ENCODE measurements at places on chromosomes 7 and 10.

DNA sequence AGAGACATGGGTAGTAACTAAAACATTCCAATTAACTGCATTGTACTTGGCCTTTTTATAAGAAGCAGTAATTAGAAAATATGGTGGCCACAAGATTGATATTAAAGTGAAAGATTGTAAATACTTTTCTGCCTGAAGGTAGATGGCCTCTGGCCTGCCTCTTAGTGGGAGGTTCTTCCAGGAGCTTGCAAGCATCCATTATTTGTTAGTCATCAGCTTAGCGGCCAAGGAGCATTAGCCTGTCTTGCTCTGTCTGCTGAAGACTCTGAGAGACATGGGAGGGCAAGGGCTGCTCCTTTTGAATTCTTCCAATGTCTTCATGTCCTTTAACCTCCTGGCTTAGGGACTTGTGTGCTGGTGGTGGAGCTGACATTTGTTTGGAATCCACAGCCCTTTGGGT, 80.4 kb downstream of the TCF7L2 start:
- no peak for DNase-seq

- DNase-seq = no peak
Observed at GRCh38 chr10:55098452-55098851, 297.4 kb upstream of the PCDH15 start.

DNA sequence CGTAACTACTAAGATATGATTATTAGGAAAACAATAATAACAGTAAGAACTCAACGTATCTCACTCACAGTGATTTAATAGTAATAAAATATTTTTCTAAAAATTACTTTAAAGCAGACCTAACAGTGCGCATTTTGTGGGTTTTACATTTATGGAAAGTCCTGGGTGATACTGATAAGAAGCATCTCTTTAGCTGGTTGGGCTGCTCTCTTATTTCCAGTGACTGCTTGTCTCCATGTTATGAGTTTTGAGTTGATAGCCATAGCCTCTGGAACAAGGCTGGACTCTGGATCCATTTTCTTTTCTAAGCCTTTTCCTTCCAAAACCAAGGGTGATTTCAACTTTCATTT, 29.5 kb upstream of the INHBA start:
- DNase-seq = no peak

GRCh38 chr10:97532935-97533671, 34.4 kb downstream of the UBTD1 start:
- DNase-seq = no peak

- DNase-seq = no peak
Observed at GRCh38 chr7:42227541-42227935, 9.5 kb downstream of the GLI3 start.

- DNase-seq = no peak
Observed at GRCh38 chr7:147081117-147081516, 964.5 kb downstream of the CNTNAP2 start.

- no peak for DNase-seq
Observed at GRCh38 chr10:22742678-22743077, 28.3 kb upstream of the PIP4K2A start.

- DNase-seq = no peak
Observed at GRCh38 chr10:43774234-43774769, 125.6 kb upstream of the ZNF32 start.

- no peak for DNase-seq
Observed at GRCh38 chr7:41492603-41493002, 210.3 kb downstream of the INHBA start.

DNA sequence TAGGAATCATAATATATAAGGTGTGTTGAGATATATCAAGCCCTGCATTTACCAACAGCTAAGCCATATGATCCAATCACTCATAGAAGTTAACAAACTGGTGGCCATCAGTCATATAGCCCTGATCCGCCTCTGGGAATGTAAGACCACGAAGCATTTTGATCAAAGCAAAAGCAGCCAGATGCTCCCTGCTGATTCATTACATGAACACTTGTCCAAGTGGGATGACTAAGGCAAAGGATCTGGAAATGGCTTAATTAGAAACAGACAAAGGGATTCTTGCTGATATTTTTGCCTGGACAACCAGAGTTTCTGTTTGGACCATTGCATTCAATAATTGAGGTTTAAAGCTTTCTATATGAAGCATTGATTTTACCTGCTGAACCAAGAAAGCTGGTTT, 535.5 kb downstream of the GPAM start:
- DNase-seq = no peak

DNA sequence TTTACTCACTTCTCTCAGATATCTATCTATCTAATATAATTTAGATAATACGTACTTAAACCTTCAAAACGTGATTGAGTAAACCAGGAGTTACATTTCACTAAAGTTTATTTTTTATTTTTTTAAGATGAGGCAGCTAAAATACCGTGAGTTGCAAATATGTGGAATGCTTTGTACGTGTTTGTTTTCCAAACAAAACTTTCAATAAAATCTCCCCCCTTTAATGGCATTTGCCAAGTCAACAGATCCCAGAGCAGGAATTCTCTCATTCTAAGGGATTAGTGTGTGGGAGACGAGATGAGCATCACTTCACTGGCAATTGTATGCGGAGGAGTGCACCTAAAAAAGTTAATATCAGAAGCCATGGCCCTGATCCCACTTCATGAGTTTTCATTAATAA, 53.7 kb upstream of the MAGI2 start:
- DNase-seq = no peak

DNA sequence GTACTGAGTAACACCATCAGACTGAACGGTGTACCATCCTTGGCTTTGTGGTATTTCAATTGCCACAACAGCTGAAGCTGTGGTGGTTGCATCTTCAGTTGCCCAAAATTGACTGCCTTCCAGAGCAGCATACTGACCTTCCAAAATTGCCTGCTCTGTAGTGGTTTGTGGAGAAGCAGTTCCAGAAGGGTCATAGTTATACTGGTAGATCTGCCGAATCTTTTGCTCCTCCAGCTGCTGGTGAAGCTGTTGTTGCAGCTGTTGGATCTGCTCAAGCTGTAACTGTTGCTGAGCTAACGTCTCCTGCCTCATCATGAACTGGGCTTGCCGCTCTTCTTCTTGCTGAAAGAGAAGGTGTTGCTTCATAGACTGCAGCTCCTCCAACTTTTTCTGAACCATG, 212.2 kb downstream of the PCLO start:
- DNase-seq = no peak

- DNase-seq = no peak
Observed at GRCh38 chr7:13801669-13802068, 187.8 kb downstream of the ETV1 start.

GRCh38 chr10:110597476-110597875, 30.0 kb downstream of the SMC3 start:
- DNase-seq = no peak

DNA sequence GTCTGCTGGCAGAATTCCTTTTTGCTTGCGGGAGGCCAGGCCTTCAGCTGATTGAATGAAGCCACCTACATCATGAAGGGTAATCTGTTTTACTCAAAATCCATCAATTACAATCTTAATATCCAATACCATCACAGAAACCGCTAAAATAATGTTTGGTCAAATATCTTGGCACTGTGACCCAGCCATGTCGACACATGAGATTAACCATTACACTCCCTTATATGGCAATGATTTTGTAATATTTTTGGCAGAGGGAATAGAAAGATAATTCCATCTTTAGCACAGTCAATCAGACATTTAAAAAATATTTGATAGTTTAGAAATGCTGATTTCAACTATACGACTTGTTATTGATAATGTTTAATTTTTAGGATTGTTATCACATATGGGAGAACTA, 36.5 kb upstream of the SLC39A12 start:
- DNase-seq = no peak

DNA sequence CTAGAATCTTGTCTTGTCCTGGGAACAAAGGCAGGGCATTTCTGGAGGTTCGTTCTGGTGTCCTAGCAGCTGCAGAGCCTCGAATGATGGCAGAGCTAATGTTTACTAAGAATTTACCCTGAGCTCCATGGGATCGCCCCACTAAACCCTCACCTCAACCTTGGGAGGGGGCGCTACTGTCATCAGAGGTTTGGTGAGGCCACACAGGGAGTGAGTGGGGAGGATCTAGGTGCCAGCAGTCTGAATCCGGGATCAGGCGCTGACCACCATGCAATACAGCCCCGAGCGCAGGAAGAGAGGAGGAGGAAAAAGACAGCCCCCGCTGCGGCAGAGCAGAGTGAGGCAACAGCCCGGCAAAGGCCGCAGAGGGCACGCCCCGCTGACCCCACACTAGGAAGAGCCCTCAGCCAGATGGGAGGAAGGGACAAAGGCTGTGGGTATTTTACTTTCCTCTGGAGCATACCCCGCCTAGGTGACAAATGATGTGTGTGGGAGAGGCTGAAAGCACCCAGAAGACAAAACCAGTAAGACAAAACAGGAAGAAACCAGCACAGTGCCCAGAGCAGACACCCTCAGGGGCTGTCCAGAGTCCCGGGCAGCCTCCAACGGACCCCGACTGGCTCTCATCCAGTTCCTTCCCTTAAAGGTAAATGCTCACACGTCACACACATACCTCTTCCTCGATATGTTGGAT, 103.5 kb downstream of the FAM53B start:
- DNase-seq = no peak

- DNase-seq = no peak
Observed at GRCh38 chr10:96321822-96322221, 17.6 kb downstream of the DNTT start.

Measured in GM12891 (cell line).